Myocyte (in vitro differentiated cells): ENCODE measurements at places on chromosomes 3 and 15. TPM values are rescaled to one million over a fixed set of nuclear protein-coding genes. Genes with fewer than 3 reads are reported as not detected.

DNA sequence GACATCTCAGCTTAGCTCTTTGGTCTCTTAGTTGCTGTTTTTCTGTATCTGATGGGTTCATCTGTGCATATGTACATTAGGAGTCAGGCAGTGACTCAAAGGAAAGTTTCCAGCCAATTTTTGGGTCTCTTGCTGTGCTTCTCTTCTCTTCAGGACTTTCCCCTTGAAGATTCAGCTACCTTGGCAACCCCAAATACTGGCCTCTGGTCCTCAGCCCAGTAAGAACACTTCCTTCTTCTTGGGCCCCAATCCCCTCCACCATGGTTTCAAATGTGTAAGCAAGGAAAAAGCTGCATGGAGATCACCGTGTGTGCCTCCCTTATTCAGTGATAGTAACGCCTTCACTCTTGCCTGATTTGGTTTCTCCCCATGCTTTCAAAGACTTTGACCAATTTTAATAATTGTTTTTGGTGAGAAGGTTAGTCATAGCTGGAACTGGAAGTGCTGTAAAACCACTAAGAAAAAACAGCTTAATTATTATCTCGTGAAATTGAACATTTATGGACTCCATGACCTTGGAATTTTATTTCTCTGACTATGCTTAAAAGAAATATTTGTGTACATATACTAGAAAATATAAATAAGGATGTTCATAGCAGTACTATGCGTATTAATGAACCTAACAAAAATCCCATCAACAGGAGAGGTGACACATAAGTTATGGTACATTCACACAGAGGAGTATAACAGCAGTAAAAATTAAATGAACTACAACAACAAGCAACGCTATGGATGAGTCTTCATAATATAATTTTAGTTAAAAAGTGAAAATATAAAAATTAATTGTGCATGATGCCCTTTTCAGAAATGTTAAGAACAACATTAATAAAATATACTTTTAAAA lies 125.3 kb upstream of the BCL6 start:
- DNase-seq: no peak

GRCh38 chr3:124845406-124845805 lies 41.8 kb downstream of the ITGB5 start:
- DNase-seq: peak; percentile 91

DNA sequence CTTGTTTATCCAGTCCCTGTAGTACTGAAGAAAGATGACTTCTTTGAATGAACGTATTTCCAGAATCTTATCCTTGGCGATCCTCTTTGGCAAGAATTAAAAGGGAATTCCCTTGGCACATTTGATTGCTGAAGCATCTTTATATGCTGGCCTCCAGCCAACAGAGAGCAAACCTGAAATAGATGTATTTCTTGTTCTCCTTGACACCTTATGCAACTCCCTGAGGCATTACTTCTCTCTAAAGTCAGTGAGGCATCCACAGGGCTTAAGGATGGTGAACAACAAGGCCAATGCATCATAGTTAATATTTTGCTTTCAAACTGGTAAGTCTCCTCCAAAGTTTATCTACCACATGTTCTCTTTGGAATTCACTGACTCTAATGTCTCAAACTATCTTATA lies 450.9 kb upstream of the THRB start:
- no peak for DNase-seq

DNA sequence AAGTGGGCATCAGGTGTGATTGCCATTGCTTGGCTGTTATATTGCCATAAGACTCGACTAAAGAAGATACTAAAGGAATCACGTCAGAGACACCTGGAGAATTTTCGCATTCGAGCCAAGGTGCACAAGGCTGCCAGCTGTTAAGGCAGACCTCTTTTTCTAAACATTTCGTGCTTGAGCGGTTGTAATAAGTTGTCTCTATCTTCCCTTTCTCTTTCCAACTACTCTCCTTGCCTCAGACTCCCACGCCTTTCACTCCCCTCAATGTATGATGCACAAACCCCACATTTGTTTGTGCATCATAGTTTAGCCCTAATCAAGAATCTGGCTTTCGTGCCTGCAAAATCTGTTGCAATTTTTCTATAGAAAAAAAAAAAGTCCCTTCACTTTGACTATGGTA lies 118.0 kb downstream of the IQCH start:
- no peak for DNase-seq

- DNase-seq: no peak
Measured at GRCh38 chr3:147384210-147385058, 21.9 kb downstream of the ZIC4 start.

DNA sequence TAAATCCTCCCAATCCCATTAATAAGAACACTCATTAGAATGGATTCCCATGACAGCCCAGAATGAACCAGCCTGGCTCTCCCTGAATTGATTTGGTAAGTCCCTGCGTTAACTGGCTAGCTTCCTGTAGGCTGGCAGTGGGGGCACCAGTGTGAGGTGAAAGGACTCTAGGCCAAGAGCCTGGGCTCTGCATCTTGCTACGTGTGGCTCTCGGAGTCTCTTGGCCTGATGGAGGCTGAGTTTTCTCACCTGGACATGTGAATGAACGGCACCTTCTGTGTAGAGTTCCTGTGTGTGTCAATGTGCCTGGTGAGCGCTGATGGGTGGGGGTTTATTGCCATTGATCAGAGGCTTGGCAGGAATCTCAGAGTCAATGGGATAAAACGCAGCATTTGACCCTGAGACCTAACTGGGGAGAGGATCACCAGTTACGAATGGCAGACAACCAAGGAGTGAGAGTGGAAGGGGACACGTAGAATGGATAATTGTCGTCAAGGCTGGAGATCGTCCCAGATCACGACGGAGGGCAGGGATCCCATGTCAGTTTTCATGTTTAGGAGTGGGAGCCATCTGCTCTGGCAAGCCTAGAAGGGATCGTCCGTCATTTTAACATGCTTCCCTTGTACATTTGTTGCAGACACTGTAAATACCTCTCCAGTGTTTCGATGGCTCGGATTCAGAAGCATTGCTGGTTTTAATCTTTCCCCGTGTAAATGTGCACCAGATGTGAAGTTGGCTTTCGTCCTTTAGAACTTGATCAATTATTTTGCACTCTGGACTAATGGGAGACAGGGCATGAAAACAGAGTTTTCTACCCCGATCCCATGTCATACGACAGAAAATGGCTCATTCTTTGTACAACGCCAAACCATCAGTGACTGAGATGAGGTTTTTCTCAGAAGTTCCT lies 9.0 kb upstream of the KLF13 start:
- no peak for DNase-seq

DNA sequence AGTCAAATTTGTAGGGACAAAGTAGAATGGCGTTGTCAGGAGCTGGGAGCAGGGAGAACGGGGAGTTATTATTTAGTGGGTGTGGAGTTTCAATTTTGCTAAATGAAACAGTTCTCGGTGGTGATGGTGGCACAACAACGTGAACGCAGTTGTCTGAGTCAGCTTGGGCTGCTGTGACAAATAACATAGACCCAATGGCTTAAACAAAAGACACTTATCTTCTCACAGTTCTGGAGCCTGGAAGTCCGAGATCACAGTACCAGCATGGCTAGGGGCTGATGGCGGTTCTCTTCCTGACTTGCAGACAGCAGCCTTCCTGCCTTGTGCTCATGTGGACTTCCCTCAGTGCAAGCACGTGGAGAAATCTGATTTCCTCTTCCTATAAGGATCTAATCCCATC lies 90.2 kb downstream of the CHSY1 start:
- DNase-seq: no peak

- DNase-seq: no peak
Measured at GRCh38 chr3:86988235-86988634, 2.7 kb downstream of the VGLL3 start.

- DNase-seq: peak; percentile 79
Measured at GRCh38 chr15:64809649-64810496, 15.6 kb downstream of the PIF1 start.

Gene DUOXA2
- not detected in 2 replicates for total RNA-seq

Gene PHLDB2
- 53.8 and 55.5 TPM in 2 replicates for total RNA-seq
